Dermis blood vessel endothelial cell (primary cell): ENCODE measurements at places on chromosomes 6 and 20.

GRCh38 chr6:168037856-168038255, 40.4 kb downstream of the KIF25 start:
- DNase-seq = no peak

GRCh38 chr6:16496210-16496609, 257.8 kb downstream of the GMPR start:
- no peak for DNase-seq

DNA sequence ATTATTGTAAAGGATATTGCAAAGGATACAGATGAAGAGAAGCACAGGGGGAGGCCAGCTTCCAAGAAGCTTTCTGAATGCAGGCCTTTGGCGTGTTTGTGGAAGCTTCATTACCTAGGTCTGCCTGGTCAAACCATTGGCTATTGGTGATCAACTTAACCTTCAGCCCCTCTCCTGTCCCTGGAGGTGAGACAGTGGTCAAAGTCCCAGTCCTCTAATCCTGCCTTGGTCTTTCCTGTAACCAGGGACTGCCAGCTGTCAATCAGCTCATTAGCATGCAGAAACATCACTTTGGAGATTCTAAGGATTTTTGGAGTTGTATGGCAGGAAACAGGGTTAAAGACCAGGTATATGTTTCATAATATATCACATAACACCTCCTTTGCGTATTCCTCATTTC, 13.0 kb downstream of the RIN2 start:
- no peak for DNase-seq

- no peak for DNase-seq
These were observed 27.1 kb downstream of the PTGIS start for GRCh38 chr20:49540687-49541435.

- no peak for DNase-seq
These were observed 212.6 kb upstream of the MOCS1 start for GRCh38 chr6:40146902-40147301.

- no peak for DNase-seq
These were observed 174.1 kb downstream of the BMP2 start for GRCh38 chr20:6941571-6941970.

GRCh38 chr20:49456646-49457045, 25.8 kb downstream of the KCNB1 start:
- DNase-seq = no peak

- no peak for DNase-seq
These were observed 23.1 kb downstream of the FBXL4 start for GRCh38 chr6:98924647-98925046.

GRCh38 chr6:106014955-106015354, 71.2 kb upstream of the PRDM1 start:
- no peak for DNase-seq

DNA sequence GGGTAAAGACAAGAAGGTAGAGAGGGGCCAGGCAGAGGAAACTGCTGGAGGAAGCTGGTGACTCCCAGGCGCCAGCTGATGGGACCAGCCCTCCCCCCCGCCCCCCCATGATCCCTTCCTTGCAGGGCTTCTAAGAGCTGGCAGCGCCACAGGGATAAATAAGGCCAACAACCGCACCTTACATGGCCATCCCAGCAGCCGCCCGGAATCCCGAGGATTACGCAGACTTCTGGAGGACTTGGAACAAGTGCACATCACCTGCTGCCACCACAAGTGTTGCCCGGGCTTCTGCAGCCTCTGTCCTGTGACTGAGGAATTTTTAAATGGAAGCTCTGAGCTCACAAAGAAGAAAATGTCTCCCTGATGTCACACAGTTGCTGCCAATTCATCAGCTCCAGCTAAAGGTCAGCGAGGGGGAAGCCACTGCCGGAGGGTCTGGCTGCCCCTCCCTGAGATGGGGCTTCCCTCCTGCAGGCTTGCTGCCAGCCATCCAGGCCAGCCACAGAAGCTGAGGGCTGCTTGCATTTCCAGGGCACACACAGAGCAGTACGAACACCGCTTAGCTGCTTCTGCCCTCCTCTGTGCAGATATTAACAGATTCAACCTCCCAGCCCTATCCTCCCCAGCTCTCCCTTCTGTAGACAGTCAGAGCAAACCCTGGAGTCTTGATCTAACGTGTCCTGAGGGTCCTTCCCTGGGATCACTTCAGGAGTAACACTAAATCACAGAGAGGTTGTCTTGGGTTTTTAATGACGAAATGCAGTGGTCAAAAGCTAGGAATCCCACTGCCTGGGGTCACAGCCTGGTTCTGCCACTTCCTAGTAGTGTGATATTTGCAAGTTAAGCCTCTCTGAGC, 38.6 kb upstream of the PIM1 start:
- DNase-seq = peak; percentile 69
